Airway epithelial cell (primary cell): ENCODE measurements at places on chromosomes 12 and 14. TPM values are rescaled to one million over a fixed set of nuclear protein-coding genes. Genes with fewer than 3 reads are reported as not detected.

INHBC gene
- 0.74 TPM in 1 of 2 replicates, not detected in the other for total RNA-seq

LMNTD1 gene
- total RNA-seq = not detected in 2 replicates

APOF gene
- not detected in 2 replicates for total RNA-seq

NYNRIN gene
- total RNA-seq = 16.4 and 21.9 TPM in 2 replicates

IAPP gene
- not detected in 2 replicates for total RNA-seq

UBC gene
- 1,003 and 1,183 TPM in 2 replicates for total RNA-seq

PLD4 gene
- not detected in 2 replicates for total RNA-seq

NFKBIA gene
- total RNA-seq = 131 and 139 TPM in 2 replicates

ARHGDIB gene
- 33.1 and 39.9 TPM in 2 replicates for total RNA-seq

DPPA3 gene
- not detected in 2 replicates for total RNA-seq

PPFIBP1 gene
- total RNA-seq = 36.2 and 44.0 TPM in 2 replicates

SLCO1B3 gene
- not detected in 2 replicates for total RNA-seq

RHNO1 gene
- 20.0 and 31.0 TPM in 2 replicates for total RNA-seq

ERP27 gene
- total RNA-seq = 2.8 and 5.7 TPM in 2 replicates
